Stimulated activated CD8-positive, alpha-beta memory T cell treated with anti-CD3 and anti-CD28 coated beads, Interleukin-4, amount 100 ng/mL, for 4 hours (primary cell): ENCODE measurements at places on chromosomes 11 and 22.

GRCh38 chr11:13461291-13461690, 1.7 kb downstream of the BTBD10 start:
- DNase-seq = no peak

DNA sequence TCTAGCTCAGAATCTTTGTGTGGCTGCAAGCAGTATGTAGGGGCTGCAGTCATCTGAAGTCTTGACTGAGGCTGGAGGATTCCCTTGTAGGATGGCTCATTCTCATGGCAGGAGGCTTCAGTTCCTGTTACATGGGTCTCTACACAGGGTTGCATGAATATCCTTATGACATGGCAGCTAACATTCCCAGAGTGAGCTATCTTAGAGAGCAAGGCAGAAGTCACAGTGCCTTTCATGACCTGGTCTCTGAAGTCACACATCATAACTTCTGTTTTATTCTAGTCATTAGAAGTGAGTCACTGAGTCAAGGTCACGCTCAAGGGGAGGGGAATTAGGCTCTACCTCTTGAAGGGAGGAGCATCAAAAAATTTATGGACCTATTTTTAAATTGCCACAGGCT, 10.3 kb upstream of the SPON1 start:
- DNase-seq = no peak

DNA sequence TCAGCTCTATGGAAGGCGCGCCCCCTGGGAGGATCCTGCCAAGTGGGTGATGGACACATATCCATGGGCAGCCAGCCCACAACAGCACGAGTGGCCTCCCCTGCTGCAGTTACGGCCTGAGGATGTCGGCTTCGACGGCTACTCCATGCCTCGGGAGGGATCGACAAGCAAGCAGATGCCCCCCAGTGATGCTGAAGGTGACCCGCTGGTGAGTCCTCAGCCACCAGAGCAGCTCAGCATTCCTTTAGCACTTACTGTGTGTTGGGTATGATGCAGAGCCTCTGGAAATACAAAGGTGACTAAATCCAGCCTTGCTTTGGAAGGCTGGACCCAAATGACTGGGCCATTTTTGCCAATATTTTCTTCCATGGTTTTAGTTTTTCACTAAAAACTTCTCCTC, 45.7 kb downstream of the DBX1 start:
- no peak for DNase-seq

GRCh38 chr22:48755059-48755949, 1072.4 kb downstream of the BRD1 start:
- DNase-seq = no peak

GRCh38 chr11:110069158-110069737, 23.9 kb upstream of the ZC3H12C start:
- no peak for DNase-seq

DNA sequence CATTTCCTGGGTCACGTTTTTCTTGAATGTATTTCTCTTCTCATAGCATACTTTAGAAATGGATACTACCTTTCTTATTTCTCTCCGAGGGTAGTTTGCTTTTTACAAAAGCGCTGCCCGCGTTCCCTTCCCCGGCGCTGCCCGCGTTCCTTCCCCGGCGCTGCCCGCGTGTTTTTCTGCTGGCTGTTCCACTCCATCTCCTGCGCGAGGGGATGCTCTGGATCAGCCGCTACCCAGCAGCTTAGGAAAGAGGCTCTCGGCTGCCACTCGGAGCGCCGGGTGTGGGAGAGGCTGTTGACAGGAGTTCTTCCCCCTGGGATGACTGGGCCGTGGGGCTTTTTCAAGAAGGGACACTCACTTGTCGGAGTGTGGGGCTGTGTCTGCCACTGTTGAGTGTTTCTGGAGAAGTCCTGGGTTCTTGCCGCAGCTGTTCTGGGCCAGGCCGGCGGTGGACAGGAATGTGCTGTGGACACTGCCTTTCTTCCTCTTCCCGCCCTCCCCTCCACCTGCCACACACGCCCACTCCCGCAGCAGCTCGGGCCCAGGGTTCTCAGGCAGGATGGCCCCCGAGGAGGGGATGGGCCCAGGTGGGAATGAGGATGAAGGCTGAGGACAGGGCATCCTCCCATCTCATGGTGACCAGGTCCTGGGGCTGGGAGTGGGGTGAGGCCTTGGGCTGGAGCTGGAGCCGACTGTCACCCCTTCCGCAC, 30.6 kb downstream of the GLB1L2 start:
- no peak for DNase-seq

- DNase-seq = no peak
Observed at GRCh38 chr11:57444362-57445121, 15.8 kb upstream of the RTN4RL2 start.

DNA sequence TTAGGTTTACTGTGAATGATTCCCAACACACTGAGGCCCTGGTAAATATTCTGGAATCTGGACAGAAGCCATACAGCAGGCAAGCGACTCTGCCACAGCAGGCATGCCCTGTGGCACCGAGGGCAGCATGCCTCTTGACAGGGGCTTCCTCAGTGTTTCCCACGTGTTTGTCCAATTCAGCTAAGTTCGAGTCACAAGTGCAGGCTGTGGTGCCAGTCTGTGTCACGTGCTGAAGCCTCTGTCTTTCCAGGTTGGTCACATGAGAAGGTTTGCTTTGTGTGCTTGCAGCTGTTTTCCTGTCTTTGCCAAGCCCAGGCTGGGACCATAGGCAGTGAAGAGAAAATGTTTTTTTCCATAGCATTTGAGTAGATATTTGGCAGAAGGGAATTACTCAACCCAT, 2.4 kb upstream of the PPFIBP2 start:
- no peak for DNase-seq

GRCh38 chr22:32469799-32470212, 4.8 kb upstream of the FBXO7 start:
- no peak for DNase-seq

- DNase-seq = no peak
Observed at GRCh38 chr11:107427569-107428180, 29.9 kb downstream of the CWF19L2 start.

GRCh38 chr22:49930596-49931412, 12.4 kb downstream of the CRELD2 start:
- DNase-seq = no peak

DNA sequence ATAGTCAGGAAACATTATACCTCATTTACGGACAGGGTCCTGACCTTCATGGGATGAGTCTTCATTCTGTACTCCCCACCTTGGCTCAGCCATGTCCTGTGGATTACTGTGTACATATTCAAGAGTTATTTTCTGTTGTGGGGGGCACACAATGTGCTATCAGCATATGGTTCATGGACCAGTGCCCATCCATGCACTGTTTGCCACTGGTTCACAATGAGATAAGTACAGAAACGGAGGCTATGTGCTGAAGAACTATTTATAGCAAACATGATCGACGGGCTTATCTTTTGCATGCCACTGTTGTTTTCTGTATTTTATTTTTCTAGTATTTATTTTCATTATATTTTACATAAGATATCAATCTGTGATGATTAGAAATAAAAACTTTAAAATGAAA, 56.4 kb upstream of the CCDC89 start:
- DNase-seq = no peak

DNA sequence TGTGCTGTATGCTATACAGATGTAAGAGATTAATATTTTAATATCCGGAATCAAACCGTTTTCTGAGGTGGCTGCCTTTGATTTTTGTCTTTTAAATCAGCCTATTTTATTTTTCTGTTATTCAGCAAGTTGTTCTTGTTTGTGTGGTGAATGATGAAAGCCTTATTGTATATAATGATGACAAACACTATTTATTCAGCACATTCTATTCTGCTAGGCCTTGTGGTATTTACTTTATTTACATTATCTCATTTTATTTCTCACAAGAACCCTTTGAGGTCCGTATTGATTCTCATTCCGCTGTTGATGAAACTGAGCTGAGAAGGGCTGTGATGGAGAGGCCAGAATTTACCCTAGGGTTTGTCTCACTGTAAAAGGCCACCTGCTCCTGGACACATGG, 40.5 kb downstream of the KREMEN1 start:
- DNase-seq = no peak

- no peak for DNase-seq
Observed at GRCh38 chr22:23157560-23158515, 12.6 kb downstream of the RAB36 start.

DNA sequence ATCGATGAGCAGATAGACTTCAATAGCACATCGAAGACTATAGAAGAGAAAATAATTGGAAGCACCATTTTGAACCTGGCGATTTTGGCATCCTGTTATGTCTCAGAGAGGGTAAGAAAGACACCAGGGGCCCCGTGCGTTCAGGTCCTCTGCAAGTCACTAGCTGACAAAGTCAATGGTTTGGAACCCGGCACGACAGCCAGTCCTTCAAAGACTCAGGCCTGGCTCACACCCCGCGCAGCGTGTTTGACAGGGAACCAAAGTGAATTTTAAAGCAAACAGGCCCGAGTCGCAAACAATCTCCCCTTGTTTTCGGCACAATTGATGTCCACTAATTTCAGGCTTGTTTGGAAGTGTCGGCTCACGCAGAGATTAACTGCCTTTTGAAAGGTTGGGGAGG, 716.6 kb downstream of the BRD1 start:
- no peak for DNase-seq

DNA sequence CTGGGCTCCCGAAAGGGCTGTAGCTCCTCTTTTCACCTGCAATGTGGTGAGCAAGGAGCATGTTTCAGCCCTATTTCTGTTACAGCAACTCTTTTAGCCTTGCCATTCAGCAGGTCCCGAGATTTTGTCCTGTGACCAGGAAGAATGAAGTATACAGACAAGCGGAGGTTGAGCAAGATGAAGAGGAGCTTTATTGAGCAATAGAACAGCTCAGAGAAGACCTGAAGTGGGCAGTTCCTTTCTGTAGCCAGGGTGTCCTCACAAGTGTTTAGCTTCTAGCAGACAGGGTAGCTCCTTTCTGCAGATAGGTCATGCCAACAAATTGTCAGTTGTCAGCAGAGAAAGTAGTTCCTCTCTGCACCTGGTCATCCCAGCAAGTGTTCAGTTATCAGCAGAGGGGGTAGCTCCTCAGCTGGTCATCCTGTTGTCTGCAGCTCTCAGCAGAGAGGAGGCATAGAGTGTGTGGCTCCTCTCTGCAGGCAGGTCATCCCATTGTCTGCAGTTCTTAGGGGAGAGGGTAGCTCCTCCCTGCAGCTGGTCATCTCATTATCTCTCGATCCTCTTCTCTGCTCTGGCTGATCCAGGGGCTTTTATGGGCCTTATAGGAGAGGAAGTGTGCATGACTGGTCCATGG, 5.4 kb upstream of the OR56A4 start:
- DNase-seq = no peak

DNA sequence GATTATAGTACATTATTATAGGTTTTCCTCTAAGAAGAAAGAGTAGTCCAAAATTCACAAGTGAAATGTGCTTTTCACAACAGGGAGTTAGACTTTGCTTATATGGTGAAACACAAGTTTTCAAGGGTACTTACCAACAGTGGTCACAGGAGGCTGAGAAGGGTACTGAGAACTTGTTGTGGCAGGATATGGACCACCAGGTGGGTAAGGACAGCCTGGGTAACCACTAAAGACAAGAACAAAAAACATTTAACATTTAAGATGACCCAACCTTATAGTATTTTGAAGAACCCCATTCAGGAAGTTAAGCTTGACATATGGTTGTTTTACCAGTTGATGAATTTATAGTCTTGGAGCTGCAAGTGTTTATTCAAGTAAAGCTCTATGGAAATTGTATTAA, 24.4 kb downstream of the TSG101 start:
- no peak for DNase-seq

DNA sequence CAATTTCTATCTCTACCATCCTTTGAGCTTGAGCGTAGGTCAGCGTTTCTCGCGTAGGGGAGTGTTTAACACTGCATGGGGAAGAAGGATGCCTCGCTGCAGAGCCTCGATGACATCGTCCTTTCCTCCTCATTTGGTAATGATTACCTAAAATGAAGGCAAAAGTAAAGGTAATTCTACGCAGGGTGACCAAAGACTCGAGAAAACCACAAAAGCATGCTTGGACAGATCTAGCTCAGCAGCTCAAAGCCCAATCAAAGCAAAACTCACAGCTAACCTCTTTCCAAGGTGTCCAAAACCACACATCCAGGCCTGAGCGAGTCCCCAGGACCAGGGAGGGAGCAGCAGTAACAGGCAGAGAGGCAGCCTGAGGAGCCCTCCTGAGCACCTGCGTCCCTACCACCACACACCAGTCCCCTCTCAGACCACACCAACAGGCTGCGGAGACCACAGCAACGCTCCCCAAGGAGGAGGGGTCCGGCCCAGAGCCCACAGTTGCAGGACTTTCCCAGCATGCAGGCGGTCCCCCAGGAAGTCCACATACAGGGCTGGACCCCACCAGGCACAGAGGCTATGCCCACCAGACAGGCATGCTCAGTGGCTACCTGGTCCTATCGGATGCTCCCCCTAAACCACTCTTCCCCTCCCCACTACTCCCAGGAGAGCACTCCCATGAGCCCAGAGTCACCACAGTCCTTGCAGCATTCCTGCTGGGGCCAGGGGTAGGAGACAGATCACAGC, 3.3 kb downstream of the BRD1 start:
- DNase-seq = no peak

DNA sequence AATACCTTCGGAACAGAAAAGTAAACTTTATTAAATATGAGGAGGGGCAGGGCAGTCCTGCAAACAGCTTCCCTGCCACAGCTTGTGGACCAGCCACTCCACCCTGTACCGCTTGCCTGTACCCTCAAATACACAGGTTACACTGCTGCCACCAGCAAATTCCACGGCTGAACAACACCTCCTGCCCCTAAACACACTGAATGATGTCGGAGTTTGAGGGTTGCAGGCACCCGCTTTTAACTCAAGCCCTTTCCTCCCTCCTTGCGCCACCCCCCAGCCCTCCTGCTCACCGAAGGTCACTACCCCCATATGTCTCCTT, 4.0 kb downstream of the VSIG2 start:
- no peak for DNase-seq

GRCh38 chr22:46030231-46030880, 53.4 kb upstream of the WNT7B start:
- no peak for DNase-seq

DNA sequence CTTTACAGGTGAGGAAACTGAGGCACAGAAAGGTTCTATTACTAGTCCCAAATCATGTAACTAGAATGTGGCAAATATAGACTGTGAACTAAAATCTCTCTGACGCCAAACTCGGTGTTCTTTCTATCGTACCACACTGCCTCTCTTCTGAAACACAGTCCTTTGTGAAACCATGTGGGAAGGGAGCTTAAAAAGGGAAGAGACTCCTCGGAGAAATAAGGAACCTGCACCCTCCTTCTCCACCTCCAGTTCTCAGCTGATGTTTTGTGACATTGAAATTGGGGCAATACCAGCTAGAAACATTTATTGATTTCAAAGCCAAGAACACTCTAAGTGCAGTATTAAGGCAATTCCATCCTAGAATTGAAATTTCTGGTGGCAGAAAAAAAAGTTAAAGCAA, 76.4 kb upstream of the DRD2 start:
- DNase-seq = no peak

- no peak for DNase-seq
Observed at GRCh38 chr11:34345540-34345876, 12.3 kb downstream of the ABTB2 start.

- no peak for DNase-seq
Observed at GRCh38 chr11:17273668-17274282, 2.8 kb upstream of the NUCB2 start.
